ENCODE measurements at places on chromosomes 16 and 17.

DNA sequence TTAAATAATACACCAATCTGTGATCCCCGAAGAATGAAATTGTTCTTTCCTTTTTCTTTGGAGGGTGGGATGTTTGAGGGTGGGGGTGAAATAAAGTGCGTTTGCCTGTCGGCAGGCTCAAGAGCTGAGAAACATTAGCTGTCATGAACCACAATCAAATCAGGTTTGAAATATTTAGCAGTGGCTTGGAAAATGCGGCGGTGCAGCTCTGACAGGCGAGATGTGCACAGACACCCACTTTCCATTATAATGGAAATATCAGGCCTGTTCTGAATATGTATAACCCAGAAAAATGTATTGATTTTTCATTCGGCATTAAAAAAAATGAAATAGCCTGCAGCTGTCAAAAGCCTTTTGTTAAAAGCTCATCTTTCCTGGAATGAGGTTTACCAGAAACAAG is 212.8 kb downstream of the ZFHX3 start:
- no peaks in the 10 kb centered on the region for H3K27me3 ChIP-seq
- no peak for DNase-seq
- no peak overlapping the region for H3K4me3 ChIP-seq
- H3K36me3 ChIP-seq, result no peaks in the 10 kb centered on the region

GRCh38 chr17:8885967-8886684 is 18.7 kb upstream of the PIK3R6 start:
- no peak for DNase-seq
- no peaks in the 10 kb centered on the region for H3K4me1 ChIP-seq

DNA sequence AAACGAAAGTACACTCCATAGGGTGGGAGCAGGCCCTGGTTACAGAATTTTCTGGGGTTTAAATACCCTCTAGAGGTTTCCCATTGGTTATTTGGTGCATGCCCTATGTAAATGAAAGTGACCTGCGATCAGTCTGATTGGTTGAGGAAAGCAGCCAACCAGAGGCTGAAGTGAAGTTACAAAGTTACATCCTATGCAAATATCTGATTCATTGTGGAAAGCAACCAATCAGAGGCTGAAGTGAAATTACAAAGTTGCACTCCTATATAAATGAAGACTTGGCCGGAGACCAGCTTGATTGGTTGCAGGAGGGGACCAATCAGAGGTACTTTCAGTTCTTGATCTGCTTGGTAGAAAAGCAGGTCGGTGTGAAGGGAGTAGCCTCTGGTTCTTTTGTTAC is 24.4 kb downstream of the NAA60 start:
- no peak for DNase-seq
- no peak overlapping the region for H3K27ac ChIP-seq
- H3K4me1 ChIP-seq, result peaks cover 56% of the 10 kb centered on the region
- no peak overlapping the region for H3K4me3 ChIP-seq
- no peaks in the 10 kb centered on the region for H3K27me3 ChIP-seq

- H3K4me3 ChIP-seq, result no peak overlapping the region
- no peaks in the 10 kb centered on the region for H3K36me3 ChIP-seq
- no peak overlapping the region for H3K27ac ChIP-seq
- H3K27me3 ChIP-seq, result no peaks in the 10 kb centered on the region
Observed at GRCh38 chr17:31556969-31557645, 165.6 kb downstream of the RAB11FIP4 start.

GRCh38 chr17:5536866-5537650 is 47.3 kb downstream of the NLRP1 start:
- no peak for DNase-seq
- H3K27me3 ChIP-seq, result no peaks in the 10 kb centered on the region
- H3K4me3 ChIP-seq, result no peak overlapping the region
- H3K27ac ChIP-seq, result peak overlapping the region; percentile 78
- no peaks in the 10 kb centered on the region for H3K36me3 ChIP-seq
- peaks cover 36% of the 10 kb centered on the region for H3K4me1 ChIP-seq

DNA sequence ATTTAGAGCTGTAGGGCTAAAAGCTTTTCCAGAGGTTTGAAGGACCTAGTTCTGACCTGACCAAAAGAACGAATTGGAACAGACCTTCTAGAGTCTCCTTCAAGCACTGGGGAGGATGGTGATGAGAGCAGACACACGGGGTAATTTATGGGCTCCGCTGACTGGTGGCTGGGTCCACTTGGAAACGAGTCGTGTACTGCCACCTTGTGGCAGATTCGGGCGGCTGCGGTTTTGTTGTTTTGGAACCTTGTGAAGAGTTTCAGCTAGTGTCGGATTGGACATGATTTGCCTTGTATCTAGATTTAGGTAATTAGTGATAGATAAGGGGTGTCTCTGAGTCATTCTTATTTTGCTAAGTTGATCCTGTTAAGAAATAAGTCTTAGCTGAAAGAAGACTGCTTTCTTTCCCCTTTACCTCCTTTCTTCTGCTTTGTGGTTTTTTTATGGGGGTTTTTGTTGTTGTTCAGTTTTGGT is 98.9 kb downstream of the AATF start:
- no peaks in the 10 kb centered on the region for H3K27me3 ChIP-seq
- no peaks in the 10 kb centered on the region for H3K4me1 ChIP-seq
- no peak for DNase-seq
- H3K36me3 ChIP-seq, result no peaks in the 10 kb centered on the region
- no peak overlapping the region for H3K4me3 ChIP-seq

DNA sequence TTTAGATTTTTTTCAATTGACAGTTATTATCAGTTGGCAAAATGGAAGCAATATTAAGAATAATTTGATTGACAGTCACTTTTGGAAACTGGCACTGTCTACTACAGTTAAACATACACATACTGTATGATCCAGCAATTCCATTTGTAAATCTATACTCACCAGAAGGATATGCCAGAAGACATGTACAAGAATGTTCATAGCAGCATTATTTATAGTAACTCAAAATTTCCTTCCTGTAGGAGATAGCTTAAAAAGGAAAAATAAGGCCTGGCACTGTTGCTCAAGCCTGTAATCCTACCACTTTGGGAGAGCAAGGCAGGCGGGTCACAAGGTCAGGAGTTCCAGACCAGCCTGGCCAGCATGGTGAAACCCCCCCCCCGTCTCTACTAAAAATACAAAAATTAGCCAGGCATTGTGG is 89.3 kb downstream of the VMP1 start:
- DNase-seq, result no peak
- H3K4me3 ChIP-seq, result no peak overlapping the region
- H3K36me3 ChIP-seq, result no peaks in the 10 kb centered on the region
- no peaks in the 10 kb centered on the region for H3K4me1 ChIP-seq

- H3K36me3 ChIP-seq, result no peaks in the 10 kb centered on the region
- no peak within 1 kb of the TSS for H3K4me3 ChIP-seq
- H3K27ac ChIP-seq, result no peak within 1 kb of the TSS
- DNase-seq, result no peak
- H3K4me1 ChIP-seq, result peaks cover 6% of the 10 kb centered on the region
Observed at GRCh38 chr16:560204-560700, at the start of gene PRR35. PRR35 (plus strand) TSS chr16:560394; CDS start chr16:563295, 2,901 bp downstream.

GRCh38 chr17:17538417-17539391 is 42.5 kb upstream of the RASD1 start:
- no peak for DNase-seq
- no peak overlapping the region for H3K27ac ChIP-seq
- H3K27me3 ChIP-seq, result no peaks in the 10 kb centered on the region
- no peaks in the 10 kb centered on the region for H3K36me3 ChIP-seq
- no peak overlapping the region for H3K4me3 ChIP-seq

DNA sequence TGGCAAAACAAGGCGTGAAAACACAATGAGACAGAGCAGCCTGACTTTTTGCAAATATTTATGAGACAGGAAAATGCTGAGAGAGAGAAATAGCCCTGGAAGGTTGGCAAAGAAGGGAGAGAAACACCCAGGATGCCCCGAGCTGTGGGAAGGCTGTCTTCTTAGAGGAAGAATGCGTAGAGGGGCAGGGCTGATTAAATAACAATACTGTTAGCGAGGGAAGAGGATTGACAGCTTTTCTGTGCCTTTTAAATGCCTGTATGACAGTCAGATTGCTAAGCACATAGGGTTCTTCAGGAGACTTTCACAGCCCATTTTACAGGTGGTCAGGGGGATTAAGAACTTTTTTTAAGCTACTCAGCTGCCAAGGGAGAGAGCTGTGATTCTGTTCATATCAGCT is 219.2 kb downstream of the SHISA9 start:
- H3K4me1 ChIP-seq, result no peaks in the 10 kb centered on the region
- DNase-seq, result no peak
- no peak overlapping the region for H3K4me3 ChIP-seq
- H3K27me3 ChIP-seq, result no peaks in the 10 kb centered on the region

DNA sequence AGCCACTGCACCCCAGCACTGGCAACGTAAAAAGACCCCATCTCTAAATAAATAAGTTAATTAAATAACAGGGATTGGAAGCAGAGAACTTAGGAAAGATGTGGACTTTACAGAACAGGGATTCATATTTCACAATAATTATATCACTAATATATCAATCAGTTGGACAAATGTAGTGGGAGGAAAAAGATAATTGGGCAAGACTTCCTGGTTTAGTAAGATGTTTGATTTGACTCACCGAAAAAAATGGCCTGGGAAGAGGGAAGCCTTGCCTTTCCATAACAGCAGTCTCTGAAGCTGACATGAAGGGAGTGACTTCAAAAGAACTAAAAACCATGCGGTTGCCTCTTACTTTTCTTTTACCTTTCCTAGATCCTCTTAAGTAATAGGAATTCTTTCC is 15.2 kb upstream of the C17orf78 start:
- no peaks in the 10 kb centered on the region for H3K36me3 ChIP-seq
- no peaks in the 10 kb centered on the region for H3K27me3 ChIP-seq
- H3K4me3 ChIP-seq, result no peak overlapping the region
- no peak for DNase-seq
- H3K27ac ChIP-seq, result no peak overlapping the region

- H3K4me3 ChIP-seq, result no peak overlapping the region
- peaks cover 21% of the 10 kb centered on the region for H3K4me1 ChIP-seq
- no peaks in the 10 kb centered on the region for H3K36me3 ChIP-seq
Observed at GRCh38 chr17:82204831-82205719, 7.6 kb downstream of the CCDC57 start.

DNA sequence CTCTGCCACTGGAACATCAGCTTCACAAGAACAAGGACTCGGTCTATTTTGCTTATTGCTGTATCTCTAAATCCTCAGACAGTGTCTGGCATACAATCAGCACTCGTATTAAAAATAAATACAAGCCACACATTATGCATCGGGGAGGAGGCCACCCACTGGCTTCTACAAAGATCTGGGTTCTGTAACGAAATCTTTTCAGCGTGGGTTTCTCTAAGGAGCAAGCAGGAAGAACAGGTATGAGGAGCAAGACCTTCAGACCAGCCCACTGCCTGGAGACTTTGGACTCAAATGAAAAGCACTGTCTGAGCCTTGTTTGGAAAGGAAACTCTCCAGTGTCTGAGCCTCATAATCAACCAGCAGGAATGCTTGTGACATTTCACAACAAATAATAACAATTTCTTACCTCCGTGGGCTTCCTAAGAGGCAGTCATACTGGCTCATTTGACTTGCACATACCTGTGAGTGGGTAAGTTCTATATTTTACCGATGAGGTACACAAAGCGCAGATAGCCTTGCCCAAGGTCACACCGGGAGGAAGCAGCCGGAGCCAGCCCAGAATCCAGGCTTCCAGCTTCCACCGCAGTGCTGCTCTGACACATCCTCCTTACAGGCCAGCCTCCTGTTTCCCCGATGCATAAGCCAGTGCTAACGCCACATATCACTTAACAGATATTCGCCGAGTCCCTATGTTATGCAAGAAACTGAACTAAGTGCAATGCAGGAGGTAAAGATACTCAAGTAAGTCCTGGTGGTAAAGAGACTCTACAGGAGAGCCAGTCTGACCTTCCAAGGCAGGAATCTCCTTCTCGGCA is 118.6 kb upstream of the TNRC6C start:
- H3K4me3 ChIP-seq, result no peak overlapping the region
- H3K27ac ChIP-seq, result no peak overlapping the region
- H3K27me3 ChIP-seq, result no peaks in the 10 kb centered on the region
- no peaks in the 10 kb centered on the region for H3K36me3 ChIP-seq
- H3K4me1 ChIP-seq, result peaks cover 8% of the 10 kb centered on the region

DNA sequence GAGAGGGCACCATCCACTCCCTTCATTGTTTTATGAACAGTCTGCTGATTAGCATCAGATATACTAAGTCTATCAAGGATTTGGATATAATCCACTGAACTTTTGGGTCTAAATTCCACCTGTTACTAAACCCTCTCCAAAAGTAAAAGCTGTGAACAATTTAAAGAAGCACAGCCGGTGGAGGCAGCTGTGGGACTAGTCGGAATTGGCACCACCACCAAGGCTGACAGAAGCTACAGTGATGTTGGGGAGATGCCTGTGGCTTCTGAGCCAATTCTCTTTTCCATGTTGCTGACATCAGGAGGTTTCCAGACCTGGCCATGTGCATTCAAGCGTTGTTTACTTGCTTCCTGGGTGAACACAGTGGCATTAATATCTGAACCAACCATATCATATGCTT is 679.0 kb upstream of the CA10 start:
- H3K4me3 ChIP-seq, result no peak overlapping the region
- H3K27me3 ChIP-seq, result no peaks in the 10 kb centered on the region
- H3K4me1 ChIP-seq, result no peaks in the 10 kb centered on the region
- H3K27ac ChIP-seq, result no peak overlapping the region
- no peaks in the 10 kb centered on the region for H3K36me3 ChIP-seq
- DNase-seq, result no peak

DNA sequence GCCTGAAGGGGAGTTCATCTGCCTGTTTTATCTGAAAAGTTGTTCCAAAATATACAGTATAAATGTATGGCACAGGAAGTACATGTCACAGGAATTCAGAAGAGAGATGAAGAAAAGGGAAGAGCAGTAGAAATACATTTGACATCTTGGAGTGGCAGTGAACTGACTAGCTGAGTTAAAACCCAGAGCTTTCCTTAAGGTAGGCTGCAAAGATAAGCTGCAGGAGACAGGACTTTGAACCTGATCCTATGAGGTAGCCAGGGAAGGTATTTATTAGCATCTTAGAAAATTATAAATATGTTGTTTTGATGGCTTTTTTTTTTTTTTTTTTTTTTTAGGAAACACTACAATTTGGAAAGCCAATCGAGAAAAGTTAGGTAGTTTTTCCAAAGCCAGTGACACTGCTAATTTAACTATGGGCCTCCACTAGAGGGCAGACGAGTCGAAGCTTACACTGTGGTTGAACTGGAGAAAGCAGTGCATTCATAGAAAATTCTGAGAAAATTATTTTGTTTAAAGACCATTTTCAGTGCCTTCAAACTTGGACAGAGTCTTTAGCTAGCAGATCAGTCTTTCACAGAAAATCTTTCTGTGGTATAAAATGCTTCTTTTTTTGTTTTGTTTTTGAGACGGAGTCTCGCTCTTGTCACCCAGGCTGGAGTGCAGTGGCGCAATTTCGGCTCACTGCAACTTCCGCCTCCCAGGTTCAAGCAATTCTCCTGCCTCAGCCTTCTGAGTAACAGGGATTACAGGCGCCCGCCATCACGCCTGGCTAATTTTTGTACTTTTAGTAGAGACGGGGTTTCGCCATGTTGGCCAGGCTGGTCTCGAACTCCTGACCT is 122.3 kb downstream of the SSH2 start:
- no peak for DNase-seq
- H3K4me1 ChIP-seq, result no peaks in the 10 kb centered on the region
- H3K27me3 ChIP-seq, result no peaks in the 10 kb centered on the region
- no peak overlapping the region for H3K27ac ChIP-seq
- no peaks in the 10 kb centered on the region for H3K36me3 ChIP-seq

Measured in vagina (tissue), 2 donors.